ENCODE measurements at places on chromosomes 1 and 21. TPM values are rescaled to one million over a fixed set of nuclear protein-coding genes. Genes with fewer than 3 reads are reported as not detected.

GRCh38 chr1:202046748-202047708 lies 36.6 kb downstream of the ELF3 start:
- no peak for DNase-seq

DNA sequence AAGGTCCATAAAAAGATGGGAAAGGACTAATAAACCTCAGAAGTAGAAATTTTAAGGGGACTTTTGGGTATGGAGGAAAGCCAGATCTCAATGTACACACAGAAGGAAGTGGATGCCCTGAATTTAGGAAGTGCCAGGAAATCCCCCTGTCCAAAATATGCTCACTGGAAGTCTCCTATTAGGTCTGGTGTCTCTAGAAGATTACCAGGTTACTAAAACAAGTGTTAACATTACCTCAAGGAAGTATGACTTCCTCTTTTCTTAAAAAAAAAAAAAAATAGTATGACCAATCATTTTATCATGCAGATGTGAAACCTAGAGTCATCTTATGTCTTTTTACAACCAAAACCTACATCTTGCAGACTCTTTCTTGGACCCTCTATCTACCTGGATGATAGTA lies 30.7 kb downstream of the CD58 start:
- DNase-seq, result no peak

GRCh38 chr1:210328032-210328745 lies 513 bp upstream of the HHAT start:
- DNase-seq, result no peak

The ZMYND12 gene
- not detected for total RNA-seq

The SELL gene
- total RNA-seq, result not detected

The OR2T27 gene
- total RNA-seq, result not detected
